CD4-positive, alpha-beta T cell treated with Interleukin-17A for 4 hours (primary cell): ENCODE measurements at places on chromosomes 6 and 20.

- DNase-seq, result no peak
Measured at GRCh38 chr6:53530346-53530745, 14.6 kb downstream of the GCLC start.

DNA sequence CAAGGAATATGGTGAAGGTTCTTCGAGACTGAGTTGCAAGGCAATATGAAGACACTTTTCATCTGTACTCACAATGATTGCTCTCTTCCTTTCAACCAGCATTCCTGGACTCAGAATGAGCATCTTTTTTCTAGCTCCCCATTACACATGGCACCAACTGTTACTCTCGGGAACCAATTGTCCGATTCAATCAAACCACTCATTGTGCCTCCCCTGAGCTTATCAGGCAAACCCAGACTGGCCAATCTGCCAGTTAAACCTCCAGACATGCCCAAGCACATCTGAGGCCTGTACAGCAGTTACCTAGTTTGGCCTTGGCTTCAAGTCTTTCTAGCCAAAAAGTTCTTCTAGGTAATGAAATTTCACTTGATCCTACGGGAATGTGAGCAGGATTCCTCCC is 164.1 kb downstream of the ID4 start:
- DNase-seq, result no peak

GRCh38 chr6:164107297-164107995 is 692.9 kb downstream of the QKI start:
- DNase-seq, result no peak

DNA sequence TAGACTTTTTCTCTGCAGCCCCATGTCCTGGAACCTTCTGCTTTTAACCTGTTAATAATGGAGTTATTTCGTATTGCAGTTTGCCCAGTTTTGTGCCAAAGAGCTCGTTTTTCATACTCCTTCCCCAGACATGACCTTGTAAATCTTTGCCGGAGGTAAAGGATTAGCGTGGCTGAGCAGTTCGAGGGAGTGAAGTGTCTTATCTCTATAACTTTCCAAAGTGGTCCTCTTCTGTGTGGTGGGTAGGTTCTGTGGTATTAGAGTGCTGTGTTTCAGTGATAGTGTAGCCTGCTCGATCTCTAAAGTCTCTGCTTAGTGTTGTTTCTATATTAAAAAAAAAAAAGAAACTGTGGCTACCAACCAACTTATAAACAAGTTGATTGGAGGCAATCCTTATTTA is 67.5 kb downstream of the FARS2 start:
- DNase-seq, result no peak

GRCh38 chr6:149834513-149835481 is 29.4 kb downstream of the LRP11 start:
- peak; percentile 78 for DNase-seq

GRCh38 chr6:9095729-9096128 is 660.4 kb upstream of the SLC35B3 start:
- DNase-seq, result no peak

GRCh38 chr20:43849496-43850186 is 65.0 kb upstream of the TOX2 start:
- DNase-seq, result no peak

DNA sequence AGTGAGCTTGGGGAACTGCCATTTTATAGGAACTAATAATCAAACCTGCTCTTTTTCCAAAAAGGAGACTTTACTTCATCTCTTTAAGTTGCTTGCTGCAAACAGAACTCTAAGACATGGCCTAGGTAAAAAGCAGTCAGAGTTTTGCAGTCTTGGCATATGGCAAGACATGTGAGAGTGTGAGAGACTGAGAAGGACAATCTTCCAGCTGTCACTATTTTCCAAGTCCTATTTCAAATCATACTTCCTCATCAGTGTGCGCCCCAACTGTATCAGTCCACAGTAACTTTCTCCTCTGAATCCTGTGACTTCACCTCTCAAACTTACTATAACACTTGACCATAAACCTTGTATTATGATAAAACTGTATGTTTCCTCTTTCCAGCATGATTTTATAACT is 10.4 kb downstream of the CALHM6 start:
- DNase-seq, result no peak
